CD4-positive, CD25-positive, alpha-beta regulatory T cell (primary cell): ENCODE measurements at places on chromosomes 6 and 20. TPM values are rescaled to one million over a fixed set of nuclear protein-coding genes. Genes with fewer than 3 reads are reported as not detected.

The PM20D2 gene
- polyA plus RNA-seq: 6.7 TPM

The RWDD1 gene
- 65.0 TPM for polyA plus RNA-seq

The FYN gene
- 295 TPM for polyA plus RNA-seq

The EPPIN gene
- not detected for polyA plus RNA-seq

The PCK1 gene
- polyA plus RNA-seq: not detected

The MCCD1 gene
- polyA plus RNA-seq: not detected

The COL9A1 gene
- not detected for polyA plus RNA-seq

The TPMT gene
- 13.0 TPM for polyA plus RNA-seq

GRCh38 chr20:22385602-22386305, 198.6 kb downstream of the FOXA2 start:
- DNase-seq: no peak

- DNase-seq: no peak
These were observed 63.2 kb downstream of the PDE10A start for GRCh38 chr6:165599596-165600487.

DNA sequence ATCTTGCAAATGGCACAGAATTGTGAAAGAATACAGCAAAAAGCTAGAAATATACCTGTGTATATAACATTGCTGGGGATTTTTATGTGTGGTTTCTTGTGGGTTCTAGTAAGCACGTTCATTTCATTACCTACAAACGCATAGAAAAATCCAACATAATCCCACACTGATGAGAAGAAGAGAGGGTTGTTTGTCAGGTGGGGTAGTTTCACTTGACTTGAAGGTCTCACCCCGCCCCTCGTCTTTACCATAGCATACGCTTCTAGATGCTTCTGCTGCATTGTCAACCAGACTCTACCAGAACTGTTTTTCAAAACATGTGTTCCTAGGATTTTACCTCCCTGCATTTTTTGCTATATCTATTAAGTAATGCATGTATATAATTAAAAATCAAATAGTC, 284.1 kb upstream of the TAB2 start:
- no peak for DNase-seq

- no peak for DNase-seq
These were observed 47.3 kb downstream of the ZFAND3 start for GRCh38 chr6:37866590-37867507.

DNA sequence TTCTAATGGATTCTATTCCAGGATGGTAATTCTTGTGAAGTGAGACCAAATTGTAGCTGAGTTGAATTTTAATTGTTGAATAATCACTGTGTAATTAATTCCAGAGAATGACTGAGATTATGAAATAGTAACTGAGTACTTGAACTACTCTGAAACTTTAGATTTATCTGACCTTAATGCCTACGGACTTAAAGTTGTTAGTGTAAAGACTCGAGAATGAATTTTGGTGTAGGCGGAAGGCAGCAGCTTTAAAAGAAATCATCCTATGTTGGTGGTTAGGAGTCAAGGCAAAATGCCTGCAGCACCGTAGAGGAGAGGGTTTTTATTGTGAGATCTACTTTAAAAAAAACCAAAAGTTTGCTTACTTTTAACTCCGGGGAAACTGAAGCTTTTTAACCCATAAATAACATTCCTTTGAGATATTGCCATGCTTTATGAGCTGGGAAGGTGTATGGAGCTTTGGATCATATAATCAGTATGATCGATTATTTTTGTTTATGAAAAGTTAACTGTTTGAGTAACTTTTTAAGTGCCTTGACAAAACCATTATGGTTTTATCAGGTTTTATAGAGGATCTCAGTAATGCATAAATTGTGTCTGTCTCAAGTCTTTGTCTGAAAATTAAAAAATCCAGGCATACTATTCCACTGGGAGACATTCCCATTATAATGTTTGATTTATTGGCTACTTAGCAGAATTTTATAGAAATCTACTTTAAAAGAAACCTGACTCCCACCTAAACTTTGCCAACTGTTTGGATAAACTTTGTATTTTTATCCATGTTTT, 46.1 kb downstream of the MYO6 start:
- DNase-seq: no peak

- DNase-seq: no peak
These were observed 28.1 kb downstream of the SNRNP48 start for GRCh38 chr6:7617801-7618764.

DNA sequence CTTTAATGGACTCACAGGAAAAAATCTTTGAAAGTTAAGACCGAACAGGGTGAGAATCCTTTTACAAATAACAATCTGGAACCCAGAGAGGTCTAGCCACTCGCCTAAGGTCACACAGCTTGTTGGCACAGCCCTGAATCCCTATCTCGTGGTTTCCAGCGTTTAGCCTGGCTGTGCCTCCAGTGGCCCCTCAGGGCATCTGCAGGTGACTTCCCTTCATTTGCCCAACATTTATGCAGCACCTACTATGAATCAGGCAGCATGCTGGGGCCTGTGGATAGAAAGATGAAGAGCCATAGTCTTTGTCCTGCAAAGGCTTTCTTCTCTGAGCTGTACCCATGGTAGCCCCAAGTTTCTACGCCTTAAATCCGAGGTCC, 2.6 kb upstream of the NR2E1 start:
- no peak for DNase-seq

DNA sequence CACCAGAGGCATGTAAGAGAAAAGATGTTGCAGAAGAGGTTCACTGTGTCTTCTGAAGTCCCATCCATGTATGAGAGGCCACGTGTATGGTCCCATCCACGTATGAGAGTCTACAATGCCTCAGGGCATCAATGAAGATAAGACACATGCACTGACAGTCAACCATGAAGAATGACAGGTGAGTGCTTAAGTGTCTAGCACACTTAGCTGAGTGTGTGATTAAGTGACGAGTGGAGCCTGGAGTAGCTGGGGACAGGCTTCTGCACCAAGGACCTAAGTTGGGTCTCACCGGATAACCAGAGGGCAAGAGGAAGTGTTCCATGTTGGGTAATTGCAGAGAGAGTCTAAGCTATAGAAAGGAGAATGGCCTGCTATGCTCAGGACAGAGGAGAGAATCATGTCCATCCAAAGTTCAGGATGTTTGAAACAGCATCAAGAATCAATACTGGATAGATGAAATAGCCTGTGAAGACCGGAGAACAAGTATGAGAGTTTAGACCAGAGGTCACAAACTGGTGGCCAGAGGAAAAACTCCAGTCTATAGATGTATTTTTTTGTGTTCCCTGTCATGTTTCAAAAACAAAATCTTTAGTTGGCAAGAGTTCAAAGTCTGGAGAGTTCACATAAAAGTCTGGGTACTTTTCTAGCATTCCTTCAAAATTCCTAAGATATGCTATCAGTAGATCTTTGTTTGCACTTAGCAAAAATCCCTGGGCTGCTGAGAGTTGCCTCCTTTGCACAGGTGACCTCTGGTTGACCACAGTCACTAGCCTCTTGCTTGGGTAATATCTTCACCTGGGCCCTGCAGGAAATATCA, 165.8 kb downstream of the KIF16B start:
- no peak for DNase-seq

DNA sequence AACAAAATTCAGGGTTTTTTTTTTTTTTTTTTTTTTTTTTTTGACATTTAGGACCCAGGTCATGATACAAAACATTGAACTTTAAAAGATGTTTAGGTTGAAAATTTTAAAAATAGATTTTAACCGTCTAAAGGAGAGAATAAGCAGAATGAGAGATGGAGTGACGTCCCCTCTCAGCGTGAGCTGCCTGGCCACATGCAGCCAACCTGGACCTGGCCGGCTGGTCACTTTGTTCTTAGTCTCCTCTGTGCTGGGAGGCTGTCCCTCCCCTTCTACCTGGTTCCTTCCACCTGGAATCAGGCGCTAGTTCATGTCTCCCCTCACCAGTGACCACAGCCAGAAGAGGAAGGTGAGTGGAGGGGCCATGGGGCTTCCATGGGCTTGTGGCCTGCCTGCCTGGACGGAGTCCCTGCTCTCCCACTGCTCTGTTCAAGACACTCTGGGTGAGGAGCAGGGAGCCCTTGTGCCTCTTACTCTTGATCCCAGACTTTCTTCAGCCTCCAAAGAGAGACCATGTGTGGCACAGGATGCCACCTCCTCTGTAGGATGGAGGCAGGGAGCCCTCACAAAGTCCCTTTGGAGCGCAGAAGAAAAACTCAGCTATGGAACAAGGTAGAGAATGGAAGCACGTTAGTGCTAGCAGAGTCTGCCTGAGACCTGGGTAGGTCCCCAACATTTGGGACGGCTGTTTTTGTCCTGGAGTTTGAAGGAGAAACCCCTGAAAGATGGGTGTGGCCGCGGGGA, 31.7 kb downstream of the IRF4 start:
- DNase-seq: no peak

- DNase-seq: no peak
These were observed 210.1 kb downstream of the ARHGAP18 start for GRCh38 chr6:129499843-129500219.

DNA sequence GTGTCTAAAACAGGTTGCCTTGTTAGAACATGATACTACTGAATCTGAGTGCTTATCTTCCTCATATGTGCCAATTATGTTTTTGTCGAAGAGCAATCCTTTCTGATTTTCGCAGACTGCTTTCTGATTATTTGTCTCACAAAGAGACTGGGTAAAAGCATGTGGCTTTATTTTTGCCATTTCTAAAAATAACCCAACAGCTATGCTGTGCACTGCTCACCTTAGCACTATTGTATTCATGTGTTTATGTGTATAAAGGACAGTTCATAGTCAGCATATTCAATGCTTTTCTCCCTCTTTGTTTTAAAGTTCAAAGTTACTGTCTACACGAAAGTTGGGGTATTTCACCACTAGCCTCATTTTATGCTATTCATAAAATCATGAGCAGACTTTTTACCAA, 127.0 kb downstream of the SGK1 start:
- no peak for DNase-seq

- DNase-seq: no peak
These were observed 11.5 kb downstream of the GNL1 start for GRCh38 chr6:30544666-30545272.

GRCh38 chr6:168400037-168400436, 40.9 kb upstream of the SMOC2 start:
- no peak for DNase-seq

DNA sequence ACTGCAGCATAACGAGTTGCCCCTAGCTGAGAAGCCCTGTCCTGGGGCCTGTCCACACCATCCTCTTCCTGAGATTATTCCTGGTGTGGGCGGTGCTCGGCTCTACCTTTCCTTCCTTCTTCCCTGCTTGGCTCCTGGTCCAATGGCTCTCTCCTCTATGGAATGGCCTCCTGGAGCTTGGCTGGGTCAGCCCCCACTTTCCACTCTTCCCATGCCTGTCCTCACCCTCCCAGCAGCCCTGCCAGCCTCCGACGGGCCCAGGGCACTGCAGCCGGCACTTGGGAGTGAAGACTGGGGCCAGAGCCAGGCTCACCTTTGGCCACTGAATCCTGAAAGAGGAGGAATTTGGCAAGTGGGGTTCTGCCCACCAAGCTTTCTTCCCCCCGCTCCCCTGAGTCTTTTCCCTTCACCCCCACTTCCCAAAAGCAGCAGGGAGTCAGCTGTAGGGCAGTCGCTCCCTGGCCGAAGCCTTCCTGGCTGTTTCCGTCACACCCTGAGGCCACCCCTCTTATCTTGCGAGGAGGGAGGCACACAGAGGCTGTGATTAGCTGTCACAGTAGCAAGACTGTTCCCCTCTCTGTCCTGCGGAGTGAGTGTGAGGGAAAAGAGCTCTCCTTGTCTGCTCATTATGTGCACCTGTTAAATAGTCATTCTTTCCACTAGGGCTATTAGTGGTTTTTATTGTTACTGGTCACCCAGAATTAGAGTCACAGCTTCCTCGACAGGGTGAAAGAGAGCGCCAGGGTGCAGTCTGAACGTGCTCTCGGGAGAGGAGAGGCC, 6.3 kb upstream of the CDSN start:
- no peak for DNase-seq

GRCh38 chr20:33810259-33810658, 889 bp upstream of the CHMP4B start:
- no peak for DNase-seq

- DNase-seq: no peak
These were observed 838.4 kb downstream of the TFAP2A start for GRCh38 chr6:9576521-9576920.

DNA sequence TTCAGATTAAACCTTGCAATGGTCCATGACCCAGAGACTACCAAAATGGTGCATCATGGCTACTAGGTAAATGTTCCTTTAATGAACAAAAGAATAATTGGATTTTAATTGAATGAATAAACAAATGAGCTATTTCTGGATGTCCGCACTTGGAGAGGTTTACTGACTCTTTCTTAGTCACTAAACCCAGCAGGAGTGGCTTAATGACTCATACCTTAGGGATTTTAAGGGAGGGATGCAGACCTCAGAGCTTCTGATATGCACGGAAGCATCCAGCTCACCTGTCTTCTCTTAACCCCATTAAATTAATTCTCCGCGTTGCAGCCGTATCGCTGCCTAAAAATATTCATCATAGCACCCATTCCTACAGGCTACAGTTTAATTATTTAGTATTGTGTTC, 970.0 kb upstream of the SLC35B3 start:
- no peak for DNase-seq

DNA sequence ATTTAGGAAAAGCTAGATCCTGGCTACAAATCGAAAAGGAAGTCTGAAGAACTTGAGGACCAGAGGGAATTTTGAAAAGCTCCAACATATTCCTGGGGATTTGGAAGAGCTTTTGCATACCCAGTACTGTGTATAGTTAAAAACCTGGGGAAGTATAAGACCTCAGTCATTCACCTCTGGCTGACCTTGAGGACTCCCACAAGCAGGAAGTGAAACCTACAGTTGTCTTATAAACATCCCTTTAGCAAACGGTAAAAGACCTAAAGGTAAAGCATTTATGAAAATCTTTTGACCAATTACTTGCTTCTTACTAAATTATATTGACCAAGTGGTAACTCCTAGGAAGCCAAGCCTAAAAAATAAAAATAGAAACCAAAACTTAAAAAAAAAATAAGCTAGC, 175.0 kb downstream of the HAO1 start:
- no peak for DNase-seq

- DNase-seq: no peak
These were observed 174.7 kb downstream of the BACH2 start for GRCh38 chr6:90121982-90122381.

DNA sequence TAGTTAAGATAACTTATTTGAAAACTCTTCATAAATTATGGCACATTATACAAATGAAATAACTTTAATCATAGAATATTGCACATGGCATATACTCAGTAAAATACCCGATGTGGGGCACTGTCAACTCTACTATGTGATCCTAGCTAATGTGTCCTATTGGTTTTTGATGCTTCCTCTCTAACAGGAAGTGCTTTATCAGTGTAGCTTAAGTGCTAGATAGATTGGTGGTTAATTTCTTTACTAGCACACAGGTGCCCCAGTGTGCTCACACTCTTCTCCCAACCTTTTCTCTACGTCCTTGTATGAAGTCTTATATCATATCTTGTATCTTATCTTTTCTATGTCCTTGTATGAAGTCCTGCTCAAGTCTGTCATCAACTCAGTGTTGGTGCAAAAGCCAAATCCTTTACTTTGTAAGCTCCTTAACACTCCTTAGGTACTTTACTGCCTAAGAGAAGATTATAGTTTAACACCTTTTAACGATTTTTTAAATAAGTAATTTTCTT, 358.9 kb downstream of the CENPW start:
- no peak for DNase-seq

DNA sequence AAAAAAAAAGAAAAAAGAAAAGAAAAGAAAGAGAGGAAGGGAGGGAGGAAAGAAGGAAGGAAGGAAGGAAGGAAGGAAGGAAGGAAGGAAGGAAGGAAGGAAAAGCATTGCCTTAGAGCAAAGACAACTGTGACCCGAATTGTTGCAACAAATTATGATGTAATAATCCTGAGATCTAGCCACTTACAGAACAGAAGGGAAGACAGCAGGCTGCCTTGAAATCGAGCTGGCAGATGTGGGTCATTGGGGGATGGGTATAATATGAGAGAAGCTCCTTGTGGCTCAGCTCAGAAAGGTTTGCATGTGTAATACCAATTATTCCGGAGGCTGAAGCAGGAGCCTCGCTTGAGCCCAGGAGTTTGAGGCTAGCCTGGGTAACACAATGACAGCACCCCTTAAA, 208.1 kb upstream of the PROKR2 start:
- no peak for DNase-seq
